ENCODE measurements at places on chromosomes 13 and 19.
A peak's percentile ranks its signal among the peaks of the same experiment; 100 is the strongest.

- no peak for DNase-seq
Observed at GRCh38 chr19:32101206-32101605, 244.2 kb upstream of the ZNF507 start.

DNA sequence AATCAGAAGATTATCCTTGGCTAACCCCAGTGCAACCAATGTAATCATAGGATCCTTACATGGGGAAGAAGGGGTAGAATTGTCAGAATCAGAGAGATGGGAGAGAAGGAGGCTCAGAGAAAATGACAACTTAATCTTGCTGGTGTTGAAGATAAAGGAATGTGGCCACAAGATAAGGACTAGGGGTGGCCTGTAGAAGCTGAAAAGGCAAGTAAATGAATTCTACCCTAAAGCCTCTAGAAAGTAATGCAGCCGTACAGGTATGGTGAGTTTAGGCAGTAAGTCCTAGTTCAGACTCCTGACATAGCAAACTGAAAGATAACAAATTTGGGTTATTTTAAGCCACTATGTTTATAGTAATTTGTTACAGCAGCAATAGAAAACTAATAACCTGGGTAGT lies 718.5 kb downstream of the SLITRK6 start:
- DNase-seq, result no peak

GRCh38 chr19:46841458-46842083 lies 9.1 kb downstream of the AP2S1 start:
- no peak for DNase-seq

DNA sequence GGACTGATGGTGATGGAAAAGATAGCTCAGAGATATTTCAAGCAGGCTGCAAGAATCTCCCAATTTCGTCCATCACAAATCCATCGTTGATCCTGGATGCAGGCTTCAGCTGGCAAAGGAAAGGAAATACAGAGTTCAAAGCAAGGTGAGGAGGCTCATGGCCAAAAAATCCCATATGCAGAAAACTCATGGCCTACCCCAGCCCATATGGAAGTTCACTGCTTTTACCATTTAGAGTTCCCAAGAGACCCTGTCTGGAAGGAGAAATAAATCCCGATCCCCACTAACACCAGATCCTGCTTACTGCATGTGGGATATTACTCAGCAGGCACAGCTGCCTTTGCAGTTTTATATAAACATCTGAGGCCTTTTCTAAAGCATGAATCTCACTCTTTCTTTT lies 412.9 kb upstream of the SPRY2 start:
- no peak for DNase-seq

DNA sequence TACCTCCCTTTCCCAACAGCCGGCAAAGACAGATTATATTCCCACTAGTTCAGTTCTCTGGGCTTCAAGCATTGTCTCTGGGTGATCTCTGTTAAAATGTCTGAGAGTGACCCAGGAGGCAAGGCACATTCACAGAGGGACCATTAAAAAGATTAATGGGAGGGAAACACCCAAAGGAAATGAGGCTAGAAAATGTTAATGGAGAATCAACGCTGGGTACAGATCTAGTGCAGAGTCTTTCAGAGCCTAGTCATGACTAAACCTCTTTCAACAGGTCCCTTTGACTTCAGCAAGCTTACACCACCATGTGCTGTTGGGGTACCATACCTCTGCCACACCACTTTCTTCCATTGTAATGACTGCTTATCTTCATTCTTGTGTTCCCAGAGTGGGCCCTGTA lies 358.6 kb downstream of the DCT start:
- no peak for DNase-seq

- DNase-seq, result no peak
Observed at GRCh38 chr19:41813911-41814310, 17.5 kb downstream of the CEACAM3 start.

GRCh38 chr13:77349365-77349764 lies 22.5 kb upstream of the MYCBP2 start:
- no peak for DNase-seq

- no peak for DNase-seq
Observed at GRCh38 chr13:100680131-100680530, 5.5 kb upstream of the TMTC4 start.

DNA sequence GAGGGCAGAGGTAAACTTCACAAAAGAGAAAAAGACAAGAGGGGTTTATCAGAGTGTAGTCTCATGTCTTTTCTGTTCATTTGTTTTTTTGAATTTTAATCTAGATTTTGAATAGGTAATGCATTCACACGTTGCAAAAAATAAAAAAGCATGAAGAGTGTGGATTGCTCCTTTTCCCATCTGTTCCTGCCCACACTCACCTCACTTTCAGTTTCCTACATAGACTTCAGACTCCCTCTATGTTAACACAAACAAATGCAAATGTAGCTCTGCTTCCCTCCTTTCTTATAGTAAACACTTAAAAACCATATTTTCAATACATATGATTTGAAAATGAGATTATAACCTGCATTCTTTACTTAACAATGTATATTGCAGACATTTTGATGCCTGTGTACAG lies 20.3 kb downstream of the TNFSF13B start:
- no peak for DNase-seq

GRCh38 chr19:16594131-16594586 lies 21.9 kb upstream of the SLC35E1 start:
- no peak for DNase-seq

- no peak for DNase-seq
Observed at GRCh38 chr19:57302727-57303401, 17.4 kb upstream of the ZNF543 start.

GRCh38 chr13:36359301-36359950 lies 13.2 kb upstream of the SPART start:
- DNase-seq, result no peak

GRCh38 chr19:30806311-30806710 lies 434.1 kb downstream of the ZNF536 start:
- no peak for DNase-seq

DNA sequence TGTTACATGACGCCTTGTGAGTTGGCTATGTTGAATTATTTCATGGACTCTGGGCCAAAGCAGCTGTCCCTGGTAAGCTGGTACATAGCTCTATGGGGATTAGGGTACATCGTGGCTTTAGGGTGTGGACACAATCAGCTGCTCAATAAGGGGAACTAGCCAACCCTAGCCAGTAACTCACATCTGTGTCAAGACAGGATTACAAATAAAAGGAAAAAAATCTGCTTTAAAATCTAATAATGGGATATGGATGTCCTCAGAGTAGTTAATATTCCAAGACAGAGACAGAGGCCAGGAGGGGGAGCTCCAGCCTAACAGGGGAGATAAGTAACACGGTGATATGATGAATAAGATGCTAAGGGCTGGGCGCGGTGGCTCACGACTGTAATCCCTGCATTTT lies 21.1 kb upstream of the ZNF766 start:
- DNase-seq, result peak; percentile 46

- peak; percentile 97 for DNase-seq
Observed at GRCh38 chr19:2032296-2032941, 16.9 kb upstream of the BTBD2 start.

- DNase-seq, result peak; percentile 87
Observed at GRCh38 chr19:10388957-10389356, 8.6 kb upstream of the TYK2 start.

DNA sequence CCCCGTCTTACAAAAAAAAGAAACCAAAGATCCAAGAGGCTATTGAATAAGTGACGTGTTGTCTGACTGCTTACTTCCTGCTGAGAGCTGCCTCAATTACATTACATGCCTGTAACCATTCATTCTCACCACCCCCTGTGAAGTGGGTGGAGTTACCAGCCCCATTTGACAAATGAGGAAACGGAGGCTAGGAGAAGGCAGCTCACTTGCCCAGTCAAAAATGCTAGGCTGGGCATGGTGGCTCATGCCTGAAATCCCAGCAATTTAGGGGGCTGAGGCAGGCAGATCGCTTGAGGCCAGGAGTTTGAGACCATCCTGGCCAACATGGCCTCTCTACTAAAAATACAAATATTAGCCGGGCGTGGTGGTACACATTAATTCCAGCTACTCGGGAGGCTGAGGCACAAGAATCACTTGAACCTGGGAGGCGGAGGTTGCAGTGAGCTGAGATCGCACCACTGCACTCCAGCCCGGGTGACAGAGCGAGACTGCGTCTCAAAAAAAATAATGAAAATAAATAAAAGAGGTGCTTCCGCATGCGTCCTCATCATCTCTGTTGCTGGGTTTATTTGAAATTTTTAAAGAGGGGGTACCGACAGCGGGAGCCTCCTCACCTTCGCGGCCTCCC lies 499 bp downstream of the LSM7 start:
- no peak for DNase-seq

GRCh38 chr19:19459073-19459472 lies 53.6 kb downstream of the GATAD2A start:
- no peak for DNase-seq

DNA sequence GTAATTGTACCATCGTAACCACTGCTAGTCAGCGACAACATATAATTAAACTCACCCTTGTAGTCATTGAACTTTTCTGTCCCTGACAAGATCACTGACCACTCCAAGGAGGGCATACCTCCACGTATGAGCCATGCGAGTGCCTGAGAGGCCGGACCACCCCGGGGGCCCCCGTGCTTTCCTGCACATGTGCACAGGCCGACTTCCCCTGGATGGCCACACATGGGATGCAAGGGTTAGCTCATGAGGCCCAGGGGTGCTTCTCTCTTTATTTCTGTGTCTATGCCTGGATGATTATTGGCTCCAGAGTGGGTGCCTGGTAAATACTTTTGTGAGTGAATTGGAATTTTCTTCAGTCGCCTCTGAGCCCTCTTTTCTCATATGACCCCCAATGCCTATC lies 82.8 kb upstream of the ZNF536 start:
- no peak for DNase-seq

- no peak for DNase-seq
Observed at GRCh38 chr13:113670541-113670940, 3.5 kb downstream of the GRK1 start.

- no peak for DNase-seq
Observed at GRCh38 chr19:55927991-55928390, 4.1 kb downstream of the NLRP13 start.
